ENCODE measurements at places on chromosomes 12 and 14.
A peak's percentile ranks its signal among the peaks of the same experiment; 100 is the strongest.

DNA sequence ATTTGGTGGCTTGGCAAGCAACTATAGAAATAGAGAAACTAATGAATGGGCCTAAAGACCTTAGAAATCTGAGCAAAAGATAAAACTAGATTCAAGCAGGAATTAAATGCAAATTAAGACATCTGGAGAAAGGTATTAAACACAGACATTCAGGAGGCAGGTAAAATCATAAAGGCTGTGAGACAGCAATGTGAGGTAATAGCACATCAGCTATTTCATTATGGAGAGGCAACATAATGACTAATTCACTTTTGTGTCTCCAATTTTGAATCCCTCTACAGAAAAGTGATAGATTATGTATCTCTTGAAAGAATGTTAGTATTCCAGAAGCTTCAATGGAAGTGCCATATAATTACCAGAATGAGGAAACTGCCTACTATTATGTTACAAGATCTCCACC lies 175.9 kb upstream of the LRIG3 start:
- no peak for DNase-seq

DNA sequence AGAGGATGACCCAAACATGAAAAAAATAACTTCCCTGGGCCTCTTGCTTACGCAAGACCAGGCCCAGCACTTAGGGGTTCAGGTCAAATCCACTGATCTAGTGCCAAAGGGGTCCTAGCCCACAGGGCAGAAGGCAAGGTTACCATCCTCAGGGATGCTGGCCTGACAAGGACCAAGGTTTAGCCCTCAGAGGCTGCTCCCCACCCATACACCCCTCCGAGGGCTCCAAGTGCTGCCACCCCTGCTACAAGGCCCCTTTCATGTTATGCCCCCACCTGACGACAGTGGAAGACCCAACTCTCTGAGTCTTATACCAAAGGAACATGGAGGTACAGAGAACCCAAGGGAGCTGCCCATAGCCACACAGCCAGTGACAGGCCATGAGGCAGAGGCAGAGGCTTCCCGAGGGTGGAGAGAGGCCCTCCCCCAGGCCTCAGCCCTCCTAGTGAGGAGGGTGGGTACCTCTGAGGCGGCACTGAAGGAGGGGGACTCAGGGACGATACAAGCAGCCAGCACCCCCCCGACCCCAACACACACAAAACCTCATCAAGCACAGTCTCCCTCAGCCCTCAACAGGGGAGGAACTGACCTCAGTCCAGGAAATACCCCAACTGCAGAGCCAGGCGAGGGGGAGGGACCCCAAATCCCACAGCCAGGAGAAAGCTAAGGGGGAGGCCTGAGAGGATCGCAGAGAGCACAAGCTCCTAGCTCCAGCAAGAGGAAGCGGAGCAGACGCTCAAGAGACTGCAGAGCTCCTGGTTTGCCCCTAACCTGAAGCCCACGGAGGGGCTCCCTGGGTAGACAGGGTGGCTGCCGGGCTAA lies 37.0 kb downstream of the ANAPC7 start:
- no peak for DNase-seq

- no peak for DNase-seq
Observed at GRCh38 chr12:70040141-70040540, 203.1 kb upstream of the CNOT2 start.

GRCh38 chr12:52197371-52198231 lies 5.8 kb upstream of the KRT80 start:
- peak; percentile 40 for DNase-seq

DNA sequence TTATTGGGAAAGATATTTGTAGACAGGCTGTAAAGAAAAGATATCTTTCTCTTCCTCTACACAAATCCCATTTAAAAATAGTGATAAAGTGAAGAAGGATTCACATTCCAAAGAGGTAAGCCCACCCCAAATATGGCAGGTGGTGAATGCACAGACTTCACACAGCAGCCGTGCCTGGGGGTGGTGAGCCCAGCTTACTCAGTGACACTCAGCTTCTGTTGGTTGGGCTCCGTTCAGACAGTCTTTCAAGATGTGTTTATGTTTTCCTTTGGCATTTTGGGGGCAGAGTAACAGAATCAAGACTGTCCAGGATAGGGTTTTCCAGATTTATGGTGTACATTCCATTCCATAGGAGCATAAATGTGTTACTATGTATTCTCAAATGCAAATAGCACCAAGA lies 4.1 kb upstream of the COL2A1 start:
- no peak for DNase-seq

DNA sequence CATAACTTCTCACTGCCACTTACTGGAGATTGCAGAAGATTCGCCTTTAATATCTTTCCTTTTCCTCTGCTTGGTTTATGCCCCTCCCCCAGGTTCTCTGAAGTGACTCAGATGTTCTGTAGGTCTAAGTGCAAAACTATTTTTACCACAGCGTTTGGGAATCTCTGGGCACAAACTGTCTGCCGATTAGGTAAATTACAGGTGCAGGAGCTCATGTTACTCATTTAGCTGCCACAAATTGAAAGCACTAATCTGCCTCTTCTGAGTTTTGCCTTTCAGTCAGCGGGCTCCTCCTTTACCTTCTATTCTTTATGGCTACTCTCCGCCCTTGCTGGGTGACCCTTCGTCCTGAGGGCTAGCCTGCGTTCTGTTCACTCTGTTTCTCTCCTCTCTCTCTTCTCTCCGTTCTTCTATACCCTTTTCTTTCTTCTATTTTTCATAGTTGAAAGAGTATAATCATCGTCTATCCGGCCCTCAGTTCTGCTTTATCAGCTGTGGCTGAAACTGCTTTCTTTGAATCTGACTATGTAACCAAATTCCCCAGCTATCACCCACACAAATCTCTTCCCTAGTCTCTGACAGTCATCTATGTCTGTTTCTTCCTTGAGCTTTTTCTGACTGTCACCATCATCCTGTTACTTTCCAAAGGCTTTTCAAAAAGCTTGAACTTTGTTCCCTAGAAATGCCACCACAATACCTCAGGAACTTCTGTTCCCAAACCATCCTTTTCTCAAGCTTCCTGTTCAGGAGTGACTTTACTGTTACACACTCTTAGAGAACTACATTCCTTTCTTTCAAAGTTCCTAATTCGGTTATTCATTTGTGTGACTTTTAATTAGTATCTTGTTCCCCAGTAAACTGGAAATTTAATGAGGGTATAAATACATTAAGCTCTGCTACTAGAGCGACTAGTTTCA lies 4.3 kb upstream of the MYF6 start:
- DNase-seq: peak; percentile 72

Data from ELR (cell line).